Fibroblast of skin of abdomen (primary cell): ENCODE measurements at places on chromosomes 7 and 10.
A peak's percentile ranks its signal among the peaks of the same experiment; 100 is the strongest.

DNA sequence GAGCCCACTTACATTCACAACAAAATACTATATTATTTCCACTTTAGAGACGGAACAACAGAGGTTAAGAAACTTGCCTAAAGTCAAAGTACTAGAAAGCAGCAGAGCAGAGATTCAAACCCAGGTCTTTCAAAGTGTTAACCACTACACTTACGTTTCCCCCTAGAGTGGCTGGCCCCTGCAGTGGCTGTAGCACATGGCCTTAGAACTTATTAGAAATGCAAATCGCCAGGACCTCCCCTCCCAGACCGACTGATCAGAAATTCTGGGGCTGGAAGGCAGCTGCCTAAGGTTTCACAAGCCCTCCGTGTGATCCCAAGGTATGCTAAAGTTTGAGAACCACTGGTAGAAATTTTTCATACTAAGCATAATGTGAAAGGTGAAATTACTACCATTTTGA lies 8.1 kb downstream of the MPP7 start:
- DNase-seq, result no peak

GRCh38 chr10:97079448-97079847 lies 106.3 kb downstream of the SLIT1 start:
- DNase-seq, result no peak

DNA sequence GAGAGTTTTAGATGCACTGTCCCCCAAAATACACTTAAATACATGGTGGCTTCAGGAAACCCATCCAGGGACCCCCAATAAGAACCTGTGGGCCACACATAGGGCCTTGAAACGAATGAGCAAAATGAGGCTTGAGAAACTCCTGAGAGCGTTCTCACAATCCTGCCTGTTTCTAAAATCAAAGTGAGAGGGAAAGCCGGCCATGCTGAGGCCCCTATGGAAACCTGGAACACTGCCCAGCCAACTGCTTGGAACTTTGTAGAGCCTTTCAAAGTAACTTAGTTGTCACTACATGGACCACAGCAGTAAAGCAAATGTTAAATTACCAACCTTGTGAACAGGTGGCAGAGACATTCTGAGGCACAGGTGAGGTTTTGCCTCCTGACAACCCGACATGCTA lies 13.4 kb downstream of the SGMS1 start:
- DNase-seq, result no peak

DNA sequence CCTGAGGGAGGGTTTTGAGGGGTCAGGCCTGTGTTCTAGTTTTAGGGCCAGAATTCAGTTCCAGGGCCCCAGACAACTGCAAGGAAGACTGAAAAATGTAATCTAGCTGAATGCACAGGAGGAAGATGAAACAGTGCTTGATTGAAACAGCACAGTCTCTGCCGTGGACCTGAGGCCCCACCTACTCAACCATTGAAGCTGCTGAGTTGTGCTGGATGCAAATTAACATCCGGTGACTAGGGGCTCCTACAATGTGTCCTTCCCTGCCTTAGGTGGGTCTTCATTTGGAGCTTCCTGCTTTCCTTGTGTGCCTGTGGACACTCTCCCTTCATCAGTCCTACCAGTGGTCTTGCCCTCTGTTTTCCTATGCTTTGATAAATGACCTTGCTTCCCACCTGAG lies 5.7 kb downstream of the GLRX3 start:
- DNase-seq, result no peak

GRCh38 chr7:132214452-132214851 lies 361.8 kb downstream of the PLXNA4 start:
- DNase-seq, result no peak

DNA sequence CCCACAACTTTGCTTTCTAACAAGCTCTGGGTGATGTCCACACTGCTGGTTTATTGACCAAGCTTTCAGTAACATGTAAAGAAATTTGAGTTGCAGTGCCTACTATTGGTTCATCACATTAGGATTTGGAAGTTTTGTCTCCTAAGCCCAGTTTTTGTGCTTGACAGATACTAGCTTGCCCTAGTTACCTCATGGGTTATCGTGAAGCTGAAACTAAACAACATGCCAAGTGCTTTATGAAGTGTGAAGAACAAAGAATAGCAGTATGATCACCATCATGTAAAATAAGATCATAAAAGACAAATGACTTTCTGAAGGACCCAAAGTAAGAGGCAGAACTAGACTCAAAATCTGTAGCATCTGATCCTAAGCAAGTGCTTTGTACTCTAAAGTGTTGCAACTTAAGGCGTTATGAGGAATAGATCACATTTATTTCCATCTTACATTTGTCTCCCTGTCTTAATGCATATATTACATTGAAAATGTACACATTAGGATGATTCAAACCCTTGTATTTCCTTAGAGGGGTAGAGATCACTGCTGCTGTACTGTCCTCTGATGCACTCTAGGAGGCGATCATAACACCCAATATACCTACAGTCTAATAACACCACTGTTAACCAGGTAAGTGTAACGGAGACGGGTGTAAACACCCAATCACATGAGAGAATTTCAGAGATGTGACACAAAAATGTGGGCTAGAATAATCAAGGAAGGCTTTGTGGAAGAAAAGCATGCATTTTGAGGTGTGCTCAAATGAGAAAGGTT lies 71.3 kb downstream of the NRCAM start:
- no peak for DNase-seq

GRCh38 chr7:56199639-56200038 lies 83.4 kb upstream of the NUPR2 start:
- no peak for DNase-seq

- peak; percentile 67 for DNase-seq
These were observed 47.3 kb downstream of the MYPN start for GRCh38 chr10:68156373-68157185.

DNA sequence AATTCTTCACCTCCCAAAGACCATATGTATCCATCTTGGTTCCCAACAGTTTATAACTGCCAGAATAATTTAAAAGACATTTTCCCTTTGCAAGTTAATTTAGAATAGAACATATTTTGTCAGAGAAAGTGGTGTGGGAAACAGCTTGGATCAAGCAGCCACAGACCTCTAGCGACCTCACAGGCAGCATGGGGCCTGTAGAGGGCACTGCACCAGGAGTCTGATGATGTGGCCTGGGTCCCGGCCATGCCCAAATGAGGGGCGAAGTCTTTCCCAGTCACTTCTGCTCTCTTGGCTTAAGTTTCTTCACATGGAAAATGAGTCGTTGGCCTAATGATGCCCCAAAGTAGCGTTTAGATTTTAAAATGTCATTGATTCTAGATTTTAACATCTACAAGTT lies 243.2 kb downstream of the SDK1 start:
- DNase-seq, result no peak

GRCh38 chr10:124292911-124293615 lies 125.7 kb downstream of the OAT start:
- DNase-seq, result peak; percentile 18

DNA sequence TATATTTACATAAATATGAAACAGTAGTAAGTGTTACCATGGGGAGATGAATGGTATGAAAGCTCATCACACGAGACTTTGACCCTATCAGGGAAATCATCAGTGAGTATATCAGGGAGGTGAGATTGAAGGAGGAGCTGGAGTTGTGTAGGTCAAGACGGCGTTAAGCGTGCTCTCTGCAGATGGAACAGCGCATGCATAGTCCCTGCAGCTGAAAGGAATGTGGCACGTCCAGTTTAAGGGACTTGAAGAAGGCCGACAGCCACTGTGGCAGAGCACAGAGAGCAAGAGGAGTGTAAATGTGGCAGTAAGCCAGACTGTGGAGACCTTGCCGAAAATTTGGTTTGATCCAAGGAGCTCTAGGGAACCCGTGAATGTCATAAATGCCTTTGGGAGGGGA lies 38.9 kb downstream of the POU6F2 start:
- DNase-seq, result no peak

- DNase-seq, result peak; percentile 23
These were observed 20.4 kb downstream of the RFC2 start for GRCh38 chr7:74233655-74234285.

GRCh38 chr10:88507826-88508453 lies 75.2 kb downstream of the RNLS start:
- no peak for DNase-seq

DNA sequence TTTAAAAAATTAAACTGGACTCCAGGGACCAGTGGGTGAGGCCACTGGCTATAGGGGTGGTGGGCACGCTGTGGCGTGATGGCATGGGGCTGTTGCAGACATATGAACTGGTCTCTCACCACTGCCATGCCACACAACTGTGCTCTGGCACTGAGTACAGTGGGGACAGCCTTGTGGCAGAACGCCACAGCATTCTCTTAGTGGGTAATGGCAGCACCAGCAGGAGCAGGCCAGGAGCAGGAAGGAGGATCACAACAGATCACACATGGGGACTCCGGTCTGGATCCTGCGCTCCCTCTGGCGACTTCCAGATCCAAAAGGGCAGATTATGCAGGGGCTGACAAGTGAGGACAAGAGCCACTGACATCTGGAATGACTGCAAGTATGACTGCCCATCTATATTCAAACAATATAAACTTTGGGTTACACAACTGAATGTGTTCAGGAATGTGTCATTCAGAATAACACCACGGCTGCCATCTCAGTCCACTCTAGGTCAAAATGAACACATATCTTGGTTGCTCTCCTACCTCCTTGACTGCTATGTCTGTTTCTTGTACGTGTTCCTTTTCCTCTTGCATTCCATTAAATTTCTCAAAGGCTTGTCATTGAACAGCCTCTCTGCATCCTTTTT lies 176.0 kb downstream of the KMT2E start:
- no peak for DNase-seq

DNA sequence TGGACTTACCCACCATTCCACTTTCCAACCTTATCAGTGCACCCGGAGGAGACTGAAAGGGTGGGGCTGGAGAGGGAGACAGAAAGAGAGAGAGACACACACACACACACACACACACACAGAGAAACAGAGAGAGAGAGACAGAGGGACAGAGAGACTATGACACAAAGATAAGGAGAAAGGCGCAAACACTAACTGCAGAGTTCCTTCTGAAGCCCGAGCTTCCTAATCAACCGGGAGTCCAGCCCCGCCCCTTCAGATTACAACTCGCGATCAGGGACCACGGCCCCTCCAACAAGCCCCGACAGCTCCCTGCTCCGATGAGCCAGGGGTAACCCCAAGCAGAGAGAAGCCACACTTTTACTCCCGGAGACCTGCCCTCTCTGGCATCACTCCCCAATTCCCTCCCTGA lies 499 bp downstream of the GAL3ST4 start:
- DNase-seq, result peak; percentile 10

DNA sequence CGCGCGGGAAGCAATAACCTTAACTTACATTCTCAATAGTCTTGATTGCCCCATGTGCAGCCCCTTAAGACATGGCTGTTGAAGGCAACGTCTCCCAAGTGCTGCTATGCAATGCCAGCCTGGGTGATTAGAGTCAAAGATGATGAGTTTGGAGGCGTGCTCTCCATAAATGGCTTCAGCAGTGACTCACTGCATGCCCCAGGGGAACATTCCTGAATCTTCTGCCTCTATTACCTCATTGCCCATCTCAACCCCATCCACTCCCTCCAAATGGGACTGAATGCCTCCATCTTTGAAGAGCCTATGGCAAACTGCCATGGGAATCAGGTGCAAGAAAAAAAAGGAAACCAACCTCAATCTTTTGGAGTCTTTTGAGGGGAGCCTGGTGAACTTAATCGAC lies 282.8 kb downstream of the SNX10 start:
- DNase-seq, result no peak

DNA sequence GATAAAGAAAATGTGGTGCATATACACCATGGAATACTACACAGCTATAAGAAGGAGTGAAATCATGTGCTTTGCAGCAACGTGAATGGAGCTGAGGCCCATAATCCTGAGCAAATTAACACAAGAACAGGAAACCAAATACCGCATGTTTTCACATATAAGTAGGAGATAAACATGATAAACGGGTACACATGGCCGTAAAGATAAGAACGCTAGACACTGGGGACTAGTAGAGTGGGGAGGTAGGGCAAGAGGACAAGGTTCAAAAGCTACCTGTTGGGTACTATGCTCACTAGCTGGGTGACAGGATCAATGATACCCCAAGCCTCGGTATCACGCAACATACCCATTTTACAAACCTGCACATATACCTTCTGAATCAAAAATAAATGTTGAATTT lies 113.7 kb downstream of the CSTF2T start:
- DNase-seq, result no peak

- no peak for DNase-seq
These were observed 131.2 kb downstream of the CUX1 start for GRCh38 chr7:101948650-101949049.

DNA sequence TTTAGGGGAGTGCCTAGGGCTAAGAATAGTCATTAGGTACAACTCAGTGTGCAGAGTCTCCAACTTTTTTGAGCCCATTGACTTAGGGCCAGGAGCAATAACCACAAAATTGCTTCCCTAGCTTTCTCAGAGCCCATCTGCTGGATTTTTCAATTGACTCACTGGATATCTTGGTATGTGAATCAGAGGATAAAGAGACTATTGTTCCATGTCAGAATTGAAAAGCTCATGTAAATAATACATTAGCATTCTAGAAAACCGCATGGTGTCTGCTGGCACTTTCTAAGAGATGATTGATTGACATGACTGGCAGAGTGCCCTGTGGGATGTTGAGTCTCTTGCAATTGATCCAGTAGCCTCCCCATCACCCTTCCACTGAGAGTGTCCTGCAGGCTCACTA lies 246.2 kb downstream of the CCDC7 start:
- peak; percentile 84 for DNase-seq

DNA sequence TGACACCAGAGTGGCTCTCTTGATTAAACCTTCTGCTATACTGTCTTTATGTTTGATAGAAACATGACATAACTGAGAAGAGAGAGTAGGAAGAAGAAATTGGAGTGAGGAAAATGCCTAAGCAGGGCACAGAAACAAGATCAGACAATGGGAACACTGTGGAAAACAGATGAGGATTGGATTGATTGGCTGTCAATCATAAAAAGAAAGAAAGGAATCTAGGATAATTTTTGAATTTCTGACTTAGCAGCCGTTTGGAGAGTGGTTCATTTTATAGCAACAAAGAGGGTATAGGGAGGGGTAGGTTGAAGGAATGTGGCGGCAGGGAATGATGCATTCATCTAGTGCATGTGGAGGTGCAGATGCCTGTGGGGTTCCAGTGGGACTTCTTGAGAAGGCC lies 7.8 kb downstream of the TEX47 start:
- DNase-seq, result no peak

GRCh38 chr7:43834463-43835251 lies 34.7 kb downstream of the MRPS24 start:
- peak; percentile 10 for DNase-seq
